ENCODE measurements at places on chromosomes 6 and 20.

- peak; percentile 59 for DNase-seq
Observed at GRCh38 chr6:108589244-108589791, 28.6 kb downstream of the FOXO3 start.

DNA sequence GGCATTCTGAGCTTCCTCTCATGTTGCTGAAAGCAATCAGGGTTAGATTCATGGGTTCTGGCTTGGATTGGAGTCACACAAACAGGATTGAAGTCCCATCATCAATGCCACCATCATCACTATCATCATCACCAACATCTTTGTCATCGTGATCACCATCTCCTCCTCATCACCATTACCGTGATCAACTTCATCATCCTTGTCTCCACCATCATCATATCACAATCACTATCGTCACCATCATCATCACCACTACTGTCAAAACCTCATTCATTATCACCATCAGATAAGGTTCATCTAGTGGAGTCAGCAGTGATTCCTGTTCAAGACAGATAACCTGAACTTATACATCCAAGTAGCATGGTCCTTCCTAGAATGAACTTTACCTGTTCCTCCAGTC lies 193.8 kb upstream of the RIN2 start:
- no peak for DNase-seq

- no peak for DNase-seq
Observed at GRCh38 chr20:37457921-37458320, 63.1 kb upstream of the NNAT start.

GRCh38 chr20:22303523-22303922 lies 280.8 kb downstream of the FOXA2 start:
- no peak for DNase-seq

- DNase-seq, result peak; percentile 79
Observed at GRCh38 chr20:1810926-1811620, 84.1 kb upstream of the SIRPA start.

GRCh38 chr20:35912881-35913280 lies 41.4 kb downstream of the SCAND1 start:
- no peak for DNase-seq

DNA sequence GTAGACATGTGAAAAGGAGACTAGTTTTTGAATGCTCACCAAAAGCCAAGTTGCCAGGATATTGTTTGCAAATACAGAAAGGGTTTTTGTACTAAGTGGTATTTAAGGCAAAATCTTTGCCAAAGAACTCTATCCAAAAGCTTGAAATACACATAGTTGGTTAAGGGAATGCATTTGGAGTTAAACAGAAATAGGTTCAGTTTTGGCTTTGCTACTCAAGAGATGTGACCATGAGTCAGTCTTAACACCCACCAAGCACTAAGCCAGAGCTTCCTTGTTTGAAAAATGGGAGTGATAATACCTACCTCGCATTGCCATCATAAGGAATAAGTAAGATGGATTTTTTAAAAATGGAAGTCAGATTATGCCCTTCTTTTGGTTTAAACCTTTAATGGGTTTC lies 191.7 kb upstream of the LAMP5 start:
- no peak for DNase-seq

DNA sequence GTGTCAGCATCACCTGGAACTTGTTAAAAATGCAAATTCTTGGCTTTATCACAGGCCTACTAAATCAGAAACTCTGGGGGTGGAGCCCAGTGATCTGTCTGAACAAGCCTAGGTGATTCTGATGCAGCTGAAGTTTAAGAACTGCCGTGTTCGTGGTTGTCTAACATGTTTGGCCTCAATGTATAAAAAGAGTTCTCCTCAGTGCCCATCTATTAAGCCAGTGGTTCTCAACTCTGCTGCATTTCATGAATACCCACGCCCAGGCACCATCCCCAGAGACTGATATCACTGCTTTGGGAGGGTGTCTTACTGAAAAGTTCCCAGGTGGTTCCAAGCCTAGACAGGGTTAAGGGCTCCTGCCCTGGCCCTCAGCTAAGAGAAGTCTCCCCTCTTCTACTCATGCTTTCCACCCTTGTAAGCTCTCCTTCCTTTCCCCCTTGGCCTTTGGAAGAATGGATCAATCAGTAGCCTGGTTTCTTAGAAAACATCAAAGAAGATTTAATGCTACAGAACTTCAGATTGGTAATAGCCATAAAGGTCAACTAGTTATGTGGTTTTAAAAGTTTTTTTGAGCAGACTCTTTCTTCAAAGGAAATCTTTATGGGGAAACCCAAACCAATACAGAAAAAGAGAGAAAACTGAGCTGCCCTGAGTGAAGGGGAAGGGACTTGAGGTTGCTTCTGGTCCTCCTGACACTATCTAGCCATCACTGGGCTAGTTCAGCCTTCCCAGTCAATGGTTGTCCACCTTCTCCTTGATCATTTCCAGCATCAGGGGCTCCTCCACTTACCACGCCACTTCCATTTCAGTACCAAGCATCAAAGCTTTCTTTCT lies 38.9 kb upstream of the TNFAIP3 start:
- no peak for DNase-seq

DNA sequence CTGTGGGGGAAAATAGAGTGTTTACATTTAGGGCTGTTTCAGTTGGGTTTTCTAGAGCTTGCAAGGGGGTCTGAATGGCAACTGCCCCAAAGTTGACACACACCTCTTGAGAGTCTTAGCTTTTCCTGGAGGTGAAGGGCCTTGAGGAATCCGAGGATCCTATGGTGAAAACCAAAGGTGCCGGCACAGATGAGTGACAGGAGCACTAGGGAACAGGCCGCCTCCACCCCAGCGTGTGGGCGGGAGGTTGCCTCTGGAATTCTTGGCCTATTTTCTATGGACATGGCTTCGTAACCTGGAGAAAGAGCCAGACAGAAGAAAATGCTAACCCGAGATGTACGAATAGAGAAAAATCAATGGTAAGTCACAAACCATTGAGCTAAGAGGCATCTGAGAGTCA lies 283.2 kb upstream of the FOXQ1 start:
- DNase-seq, result no peak

- peak; percentile 58 for DNase-seq
Observed at GRCh38 chr6:142947714-142948480, 2.9 kb upstream of the HIVEP2 start.

DNA sequence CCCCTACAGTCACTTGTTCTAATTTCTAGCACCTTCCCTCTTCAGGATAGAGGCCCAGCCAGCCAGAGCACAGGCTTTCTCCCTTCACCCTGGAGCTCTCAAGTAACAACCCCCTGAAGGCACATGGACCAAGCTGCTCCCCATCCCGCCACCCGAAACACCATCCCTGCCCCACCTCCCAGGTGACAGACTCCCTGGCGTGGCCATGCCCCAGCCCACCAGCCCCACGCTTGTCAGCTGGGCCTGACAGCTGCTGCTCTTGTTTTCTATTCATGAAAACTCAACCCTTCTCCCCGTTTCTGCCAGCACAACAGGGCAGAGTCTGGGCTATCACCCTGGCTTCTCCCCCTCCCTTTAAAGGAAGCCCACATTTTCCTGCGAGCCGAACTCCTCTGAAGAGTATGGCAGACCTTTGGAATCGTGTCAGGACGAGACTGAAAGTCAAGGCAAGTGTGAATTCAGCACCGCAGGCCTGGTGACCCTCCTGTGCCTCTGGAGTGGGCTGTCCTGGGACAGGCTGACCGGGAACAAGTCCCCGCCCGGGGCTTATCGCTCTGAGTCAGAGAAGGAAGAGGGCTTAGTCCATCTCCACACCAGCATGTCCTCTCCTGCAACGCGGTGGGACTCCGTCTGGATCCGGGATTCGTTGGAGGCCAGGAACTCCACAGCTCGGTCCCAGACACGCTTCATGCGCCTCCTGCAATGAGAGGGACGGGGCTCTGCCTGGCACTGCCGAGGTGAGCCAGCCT lies 16.7 kb downstream of the LEMD2 start:
- DNase-seq, result no peak

DNA sequence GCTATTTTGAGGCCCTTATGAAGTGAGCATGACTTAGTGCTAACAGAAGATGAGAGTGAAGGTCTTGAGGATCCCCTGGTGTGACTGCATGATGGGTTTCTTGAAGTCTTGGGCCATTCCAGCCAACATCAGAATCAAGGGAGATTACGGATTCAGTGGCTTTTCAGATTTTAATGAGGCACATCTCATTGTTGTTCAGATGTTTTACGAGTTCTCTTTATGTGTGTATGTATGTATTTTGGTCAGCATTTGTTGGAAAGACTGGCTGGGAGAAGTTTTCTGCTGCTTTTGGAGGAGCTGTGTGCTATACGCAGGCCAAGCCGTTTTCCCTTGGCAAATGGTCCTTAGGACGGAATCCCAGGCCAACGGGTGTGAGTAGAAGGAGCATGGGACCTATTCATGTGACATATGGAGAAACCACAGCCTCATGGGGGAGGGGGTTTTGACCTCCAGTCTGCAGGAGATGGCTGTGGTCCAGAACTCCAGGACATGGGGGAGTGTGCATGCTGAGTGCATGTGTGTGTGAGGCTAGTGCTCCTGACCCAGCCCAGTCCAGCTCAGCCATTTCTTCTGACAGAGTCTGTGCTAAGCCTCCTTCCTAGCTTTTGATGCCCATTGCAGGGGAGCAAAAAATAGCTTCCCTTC lies 35.3 kb downstream of the CHMP4B start:
- no peak for DNase-seq

GRCh38 chr6:43074847-43075669 lies 1.1 kb upstream of the PTK7 start:
- no peak for DNase-seq

DNA sequence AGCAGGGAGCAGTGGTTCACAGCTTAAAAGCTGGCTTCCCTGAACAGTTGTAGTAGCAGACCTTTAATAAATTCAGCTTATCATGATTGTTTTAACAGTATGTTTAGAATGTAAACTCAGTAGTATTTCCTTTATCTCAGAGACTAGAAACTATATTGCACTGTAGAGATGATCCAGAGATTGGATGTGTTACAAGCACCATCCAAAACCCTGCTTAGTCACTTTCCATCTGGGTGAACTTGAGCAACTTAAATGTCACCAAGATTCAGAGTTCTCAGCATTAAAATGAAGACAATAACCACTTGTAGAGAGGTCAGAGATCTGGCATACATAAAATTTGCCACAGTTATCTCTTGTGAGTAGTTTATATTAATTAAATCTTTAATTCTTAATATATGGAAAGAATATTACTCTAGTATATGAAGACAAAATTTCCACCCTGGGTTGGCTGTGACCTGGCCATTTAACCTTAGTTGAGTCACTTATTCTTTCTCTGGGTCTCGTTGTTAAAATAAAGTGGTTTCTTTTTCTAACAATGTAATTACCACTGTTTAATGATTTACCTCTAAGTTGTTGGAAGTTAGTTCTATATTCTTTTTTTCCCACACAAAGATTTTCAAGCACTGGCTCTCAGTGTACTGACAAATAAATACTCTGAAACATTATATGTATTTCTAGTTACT lies 239.2 kb upstream of the FKBP1C start:
- no peak for DNase-seq

GRCh38 chr6:102641426-102641825 lies 1247.9 kb downstream of the GRIK2 start:
- DNase-seq, result no peak

GRCh38 chr6:32807020-32807580 lies 9.7 kb downstream of the HLA-DOB start:
- no peak for DNase-seq

GRCh38 chr6:33740794-33741193 lies 5.9 kb downstream of the IP6K3 start:
- no peak for DNase-seq

DNA sequence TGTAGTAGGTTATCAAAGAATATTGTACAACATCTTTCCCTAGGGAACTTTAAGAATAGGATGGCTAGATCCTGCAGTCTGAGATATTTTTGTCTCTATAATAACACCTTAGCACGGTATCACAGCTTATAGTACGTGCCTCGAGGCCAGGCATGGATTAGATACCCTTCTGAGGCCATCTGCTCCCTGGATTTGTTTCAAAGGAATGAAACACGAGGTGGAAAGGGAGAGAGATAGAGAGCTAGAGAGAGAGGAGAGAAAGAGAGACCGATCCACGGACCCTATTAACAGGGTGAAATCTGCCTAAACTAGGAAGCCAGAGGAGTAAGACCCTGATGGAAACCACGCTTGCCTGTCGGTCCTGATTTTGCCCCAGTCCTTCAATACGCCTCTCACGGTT lies 92.5 kb downstream of the CD83 start:
- DNase-seq, result no peak

DNA sequence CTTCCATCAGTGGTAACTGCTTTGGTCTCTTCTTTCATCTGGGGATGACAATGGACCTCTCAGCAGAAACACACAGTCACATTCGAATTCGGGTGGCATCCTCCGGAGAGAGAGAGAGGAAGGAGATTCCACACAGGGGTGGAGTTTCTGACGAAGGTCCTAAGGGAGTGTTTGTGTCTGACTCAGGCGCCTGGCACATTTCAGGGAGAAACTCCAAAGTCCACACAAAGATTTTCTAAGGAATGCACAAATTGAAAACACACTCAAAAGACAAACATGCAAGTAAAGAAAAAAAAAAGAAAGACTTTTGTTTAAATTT lies 6.1 kb downstream of the EDN1 start:
- DNase-seq, result no peak

DNA sequence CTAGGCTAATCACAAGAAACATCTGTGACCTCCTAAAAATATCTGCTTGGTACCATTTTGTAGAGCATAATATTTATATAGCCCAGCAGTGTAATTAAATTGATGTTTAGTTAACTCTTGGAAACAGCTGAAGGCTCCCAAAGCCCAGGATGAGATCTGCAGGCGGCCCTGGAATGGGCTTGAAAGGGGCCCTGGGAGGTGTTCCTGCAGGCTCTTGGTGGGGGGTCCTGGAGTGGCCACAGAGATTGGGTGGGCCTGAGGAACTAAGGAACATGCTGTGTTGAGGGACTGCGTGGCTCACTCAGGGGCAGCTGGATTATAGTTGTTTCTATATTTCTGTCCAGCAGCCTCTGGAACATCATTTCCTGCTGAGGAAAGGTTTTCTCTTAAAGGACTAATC lies 9.2 kb downstream of the SCP2D1 start:
- no peak for DNase-seq

DNA sequence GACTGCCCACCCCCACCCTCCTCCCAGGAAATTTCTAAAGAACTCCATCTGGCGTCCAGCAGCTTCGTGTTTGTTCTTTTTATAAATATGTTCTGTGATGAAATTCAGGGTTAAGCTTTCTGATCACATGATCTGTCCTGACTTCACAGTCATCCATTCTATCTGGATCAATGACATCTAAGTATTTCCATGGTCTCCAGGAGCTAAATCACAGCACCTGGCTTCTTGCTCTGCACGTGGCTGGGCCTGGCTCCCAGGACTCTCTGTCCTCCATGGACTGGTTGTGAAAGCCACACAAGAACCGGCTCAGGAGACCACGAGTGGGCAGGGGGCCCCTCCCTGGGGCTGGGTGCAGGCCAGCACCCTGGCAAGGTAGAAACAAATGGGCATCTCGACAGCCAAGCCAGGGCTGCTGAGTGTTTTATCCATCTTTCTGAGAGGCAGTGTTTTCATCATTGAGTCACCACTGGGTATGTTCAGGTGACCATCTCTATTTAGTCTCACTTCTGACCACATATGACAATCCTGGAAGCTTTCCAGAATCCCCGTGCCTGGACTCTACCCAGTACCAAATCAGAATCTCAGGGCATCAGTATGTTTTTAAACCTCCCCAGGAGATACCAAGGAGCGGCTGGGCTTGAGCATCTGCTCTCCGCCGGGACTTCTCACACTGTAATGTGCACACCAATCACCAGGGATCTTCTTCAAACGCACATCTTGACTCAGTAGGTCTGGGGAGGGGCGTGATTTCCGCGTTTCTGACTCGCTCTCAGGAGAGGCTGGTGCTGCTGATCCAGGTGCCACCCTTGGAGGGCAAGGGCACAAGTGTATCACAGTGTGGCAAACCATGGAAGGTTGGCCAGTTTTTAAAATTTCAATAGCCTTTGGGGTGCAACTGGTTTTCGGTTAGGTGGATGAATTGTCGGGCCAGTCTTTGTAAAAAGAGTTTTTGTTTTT lies 31.6 kb upstream of the PXDC1 start:
- DNase-seq, result no peak
